ENCODE measurements at places on chromosomes 11 and 22.
A peak's percentile ranks its signal among the peaks of the same experiment; 100 is the strongest.

- peak overlapping the region; percentile 34 for H3K27ac ChIP-seq
- peaks cover 5% of the 10 kb centered on the region for H3K27me3 ChIP-seq
- peaks cover 5% of the 10 kb centered on the region for H3K4me1 ChIP-seq
- peak; percentile 72 for DNase-seq
- H3K36me3 ChIP-seq = no peaks in the 10 kb centered on the region
- peak overlapping the region; percentile 78 for H3K4me3 ChIP-seq
Observed at GRCh38 chr11:46295312-46296058, 18.0 kb downstream of the CREB3L1 start.

GRCh38 chr22:49966041-49966773 is 5.6 kb downstream of the PIM3 start:
- no peak for DNase-seq
- H3K4me1 ChIP-seq = peaks cover 38% of the 10 kb centered on the region
- H3K27ac ChIP-seq = no peak overlapping the region
- H3K36me3 ChIP-seq = no peaks in the 10 kb centered on the region
- H3K27me3 ChIP-seq = no peaks in the 10 kb centered on the region

- no peak overlapping the region for H3K27ac ChIP-seq
- no peak for DNase-seq
- H3K36me3 ChIP-seq = peaks cover 7% of the 10 kb centered on the region
- no peak overlapping the region for H3K4me3 ChIP-seq
Observed at GRCh38 chr11:119341222-119342022, 739 bp upstream of the C1QTNF5 start.

DNA sequence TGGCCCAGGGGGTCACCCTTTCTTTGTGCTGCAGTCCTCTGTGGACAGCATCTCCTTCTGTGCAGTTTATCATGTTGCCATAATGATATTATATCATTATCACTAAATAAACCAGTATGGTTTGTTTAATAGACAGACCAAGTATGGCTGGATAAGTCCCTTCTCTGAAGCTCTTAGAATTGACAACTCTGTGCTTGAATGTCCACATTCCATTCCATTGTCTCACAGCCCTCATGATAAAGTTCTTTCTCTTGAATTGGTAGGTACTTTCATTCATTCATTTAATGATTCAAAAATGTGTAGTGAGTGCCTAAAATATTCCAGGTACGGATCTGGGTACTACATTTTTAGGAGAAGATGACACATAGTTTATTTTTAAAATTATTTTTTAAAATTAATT is 7.8 kb downstream of the RPS6KA4 start:
- no peaks in the 10 kb centered on the region for H3K4me1 ChIP-seq
- no peak overlapping the region for H3K27ac ChIP-seq
- no peak overlapping the region for H3K4me3 ChIP-seq
- H3K36me3 ChIP-seq = no peaks in the 10 kb centered on the region

- H3K36me3 ChIP-seq = no peaks in the 10 kb centered on the region
- no peak overlapping the region for H3K27ac ChIP-seq
- no peaks in the 10 kb centered on the region for H3K4me1 ChIP-seq
- no peaks in the 10 kb centered on the region for H3K27me3 ChIP-seq
- DNase-seq = no peak
Observed at GRCh38 chr11:59180907-59181306, 9.0 kb downstream of the DTX4 start.

- no peak for DNase-seq
- no peak overlapping the region for H3K27ac ChIP-seq
- H3K36me3 ChIP-seq = no peaks in the 10 kb centered on the region
Observed at GRCh38 chr22:49996518-49997250, 15.9 kb downstream of the IL17REL start.

GRCh38 chr11:114233755-114234154 is 62.4 kb upstream of the NNMT start:
- H3K36me3 ChIP-seq = no peaks in the 10 kb centered on the region
- H3K4me1 ChIP-seq = no peaks in the 10 kb centered on the region
- H3K27me3 ChIP-seq = no peaks in the 10 kb centered on the region
- no peak overlapping the region for H3K27ac ChIP-seq
- no peak overlapping the region for H3K4me3 ChIP-seq
- DNase-seq = no peak

GRCh38 chr11:130068546-130068985 is 1.1 kb upstream of the APLP2 start:
- H3K27me3 ChIP-seq = peaks cover 3% of the 10 kb centered on the region
- DNase-seq = no peak
- H3K36me3 ChIP-seq = no peaks in the 10 kb centered on the region
- peaks cover 5% of the 10 kb centered on the region for H3K4me1 ChIP-seq
- peak overlapping the region; percentile 88 for H3K27ac ChIP-seq
- H3K4me3 ChIP-seq = peak overlapping the region; percentile 87

DNA sequence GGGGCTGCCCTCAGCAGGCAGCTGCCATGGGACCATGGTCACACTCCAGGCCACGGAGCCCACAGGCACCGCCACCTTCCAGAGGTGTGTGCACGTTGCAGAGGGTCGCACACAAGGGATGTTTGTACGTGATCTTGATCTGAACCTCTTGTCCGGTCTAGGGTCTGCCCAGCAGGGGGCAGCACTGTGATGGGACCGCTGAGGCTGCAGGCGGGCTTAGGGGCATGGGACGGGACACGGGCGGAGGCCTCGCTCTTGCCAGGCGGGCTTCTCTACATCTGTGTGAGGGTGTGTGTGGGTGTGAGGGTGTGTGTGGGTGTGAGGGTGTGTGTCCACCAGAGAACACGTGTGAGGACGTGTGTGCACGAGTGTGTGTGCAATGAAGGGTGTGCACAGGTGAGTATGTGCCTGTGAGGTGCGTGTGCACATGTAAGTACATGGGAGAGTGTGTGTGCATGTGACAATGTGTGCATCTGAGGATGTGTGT is 52.4 kb downstream of the CACNA1I start:
- H3K27me3 ChIP-seq = no peaks in the 10 kb centered on the region
- no peaks in the 10 kb centered on the region for H3K4me1 ChIP-seq
- no peaks in the 10 kb centered on the region for H3K36me3 ChIP-seq
- H3K4me3 ChIP-seq = no peak overlapping the region

DNA sequence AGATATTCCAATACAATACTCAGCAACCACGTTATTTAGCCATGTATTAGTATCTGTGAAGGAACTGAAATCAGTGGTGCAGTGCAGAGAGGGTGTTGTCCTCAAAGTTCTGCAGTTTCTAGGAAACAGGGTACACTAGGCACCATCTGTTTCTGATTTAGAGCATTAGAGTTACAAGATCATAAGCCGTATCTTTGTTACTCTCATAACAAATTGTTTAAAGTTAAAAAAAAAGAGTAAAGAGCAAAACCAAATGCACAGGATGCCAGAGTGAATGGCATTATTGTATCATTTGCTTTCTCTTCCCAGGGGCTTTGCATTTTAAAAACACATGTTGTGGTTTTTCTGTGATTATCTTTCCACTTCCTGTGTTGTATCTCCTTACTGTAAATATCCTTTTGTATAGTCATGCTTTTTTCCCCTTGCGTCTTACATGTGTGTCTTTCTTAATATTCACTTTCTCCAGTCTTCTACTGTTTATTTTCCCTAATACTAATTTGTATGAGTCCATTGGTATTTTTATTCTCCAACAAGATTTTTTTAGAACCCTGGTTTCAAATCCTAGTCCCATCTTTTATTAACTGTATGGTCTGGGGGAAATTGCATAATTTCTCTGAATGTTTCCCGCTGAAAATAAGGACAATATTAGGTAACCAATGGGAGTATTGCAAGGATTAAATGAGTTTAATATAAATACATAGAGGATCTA is 15.2 kb upstream of the NUP160 start:
- H3K4me1 ChIP-seq = peaks cover 16% of the 10 kb centered on the region
- peak; percentile 36 for DNase-seq
- no peaks in the 10 kb centered on the region for H3K27me3 ChIP-seq

GRCh38 chr11:58963551-58964104 is 24.3 kb downstream of the GLYATL1 start:
- no peaks in the 10 kb centered on the region for H3K4me1 ChIP-seq
- DNase-seq = no peak

GRCh38 chr11:76978818-76979217 is 55.4 kb upstream of the B3GNT6 start:
- H3K4me1 ChIP-seq = no peaks in the 10 kb centered on the region
- H3K27ac ChIP-seq = no peak overlapping the region
- no peak for DNase-seq

GRCh38 chr11:79485694-79486093 is 44.9 kb upstream of the TENM4 start:
- H3K4me3 ChIP-seq = no peak overlapping the region
- no peaks in the 10 kb centered on the region for H3K4me1 ChIP-seq
- DNase-seq = no peak
- H3K36me3 ChIP-seq = no peaks in the 10 kb centered on the region
- no peak overlapping the region for H3K27ac ChIP-seq

DNA sequence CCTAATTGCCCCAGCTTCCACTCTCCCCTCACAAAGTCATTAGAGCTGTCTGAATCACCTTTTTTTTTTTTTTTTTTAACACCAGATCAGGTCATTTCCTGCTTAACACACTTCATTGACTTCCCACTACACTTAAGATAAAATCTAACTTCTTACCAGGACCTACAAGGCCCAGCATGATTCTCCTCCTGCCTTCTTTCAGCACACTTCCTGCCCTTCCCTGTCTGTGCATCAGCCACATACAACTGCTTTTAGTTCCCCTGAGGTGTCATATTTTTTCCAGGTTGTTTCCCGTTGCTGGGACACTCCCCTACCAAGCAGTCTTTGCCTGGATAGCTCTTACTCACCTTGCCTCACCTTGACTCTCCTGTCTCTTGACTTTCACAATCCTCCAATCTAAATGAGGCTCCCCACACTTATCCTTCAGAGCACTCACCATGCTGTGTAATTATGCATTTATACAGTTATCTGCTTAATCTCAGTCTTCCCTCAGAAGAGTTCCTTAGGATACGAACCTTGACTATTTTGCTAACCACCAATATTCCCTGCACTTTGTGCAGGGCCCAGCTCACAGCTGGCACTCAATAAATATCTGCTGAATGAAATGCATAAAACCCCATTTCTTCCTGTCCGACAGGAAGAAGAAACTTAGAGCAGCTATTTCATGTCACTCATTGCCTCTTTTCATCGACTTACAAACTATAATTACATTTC is 96.6 kb upstream of the AKIP1 start:
- no peaks in the 10 kb centered on the region for H3K4me1 ChIP-seq
- no peak overlapping the region for H3K4me3 ChIP-seq
- no peaks in the 10 kb centered on the region for H3K27me3 ChIP-seq
- no peaks in the 10 kb centered on the region for H3K36me3 ChIP-seq
- H3K27ac ChIP-seq = no peak overlapping the region

DNA sequence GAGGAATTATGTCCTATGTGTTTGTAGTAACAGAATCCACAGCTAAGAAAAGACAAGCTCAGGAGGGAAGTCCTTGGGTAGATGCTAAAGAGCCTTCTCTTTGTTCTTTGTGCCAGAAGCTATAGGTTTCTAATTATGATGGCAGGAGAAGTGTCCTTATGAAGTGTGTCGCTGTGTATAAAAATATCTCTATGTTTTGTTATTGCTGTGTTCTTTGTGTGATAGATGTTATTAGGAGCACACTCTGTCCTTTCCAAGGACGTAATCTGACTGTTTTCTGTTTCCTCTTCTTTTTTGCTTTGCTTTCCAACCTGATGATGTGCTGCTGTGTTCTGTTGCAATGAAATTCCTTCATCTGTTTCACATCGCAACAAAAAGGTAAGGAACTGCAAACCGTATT is 171.9 kb downstream of the NCAM1 start:
- no peaks in the 10 kb centered on the region for H3K36me3 ChIP-seq
- H3K27me3 ChIP-seq = no peaks in the 10 kb centered on the region
- no peaks in the 10 kb centered on the region for H3K4me1 ChIP-seq

GRCh38 chr11:39741066-39741465 is 1718.4 kb downstream of the LRRC4C start:
- H3K4me1 ChIP-seq = no peaks in the 10 kb centered on the region
- no peaks in the 10 kb centered on the region for H3K27me3 ChIP-seq
- H3K36me3 ChIP-seq = no peaks in the 10 kb centered on the region
- H3K4me3 ChIP-seq = no peak overlapping the region
- no peak overlapping the region for H3K27ac ChIP-seq
- DNase-seq = no peak

DNA sequence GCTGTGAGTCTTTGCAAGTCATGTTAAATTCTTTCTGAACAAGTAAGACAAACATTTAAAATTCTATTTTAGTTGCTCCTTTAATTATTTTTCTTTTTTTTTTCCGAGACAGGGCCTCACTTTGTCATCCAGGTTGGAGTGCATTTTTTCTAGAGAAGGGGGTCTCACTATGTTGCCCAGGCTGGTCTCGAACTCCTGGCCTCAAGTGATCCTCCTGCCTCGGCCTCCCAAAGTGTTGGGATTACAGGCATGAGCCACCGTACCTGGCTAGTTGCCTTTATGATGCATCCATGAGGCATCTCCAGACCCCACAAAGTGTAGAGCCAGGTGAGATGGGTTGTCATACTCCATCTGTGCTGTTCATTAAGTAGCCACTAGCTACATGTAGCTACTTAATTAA is 4.4 kb downstream of the ATXN10 start:
- no peaks in the 10 kb centered on the region for H3K27me3 ChIP-seq
- peaks cover 4% of the 10 kb centered on the region for H3K36me3 ChIP-seq
- H3K27ac ChIP-seq = no peak overlapping the region
- no peak overlapping the region for H3K4me3 ChIP-seq

DNA sequence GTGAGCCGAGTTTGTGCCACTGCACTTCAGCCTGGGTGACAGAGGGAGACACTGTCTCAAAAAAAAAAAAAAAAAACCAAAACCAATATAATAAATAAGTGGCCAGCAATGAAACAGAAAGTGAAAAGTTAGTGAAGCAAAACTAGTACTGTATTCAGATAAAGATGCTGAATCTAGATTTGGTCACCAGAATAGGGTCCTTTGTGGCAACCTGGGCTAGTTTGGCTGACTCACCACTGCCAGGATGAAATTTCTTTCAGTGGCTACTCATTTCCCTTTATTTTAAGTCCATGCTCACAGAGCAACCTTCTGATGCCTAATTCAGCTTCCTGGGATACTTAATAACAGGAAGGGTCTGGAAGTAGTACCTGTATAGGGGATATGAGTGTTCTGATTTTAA is 26.0 kb downstream of the LIMK2 start:
- H3K4me3 ChIP-seq = no peak overlapping the region
- no peaks in the 10 kb centered on the region for H3K27me3 ChIP-seq
- DNase-seq = no peak
- no peaks in the 10 kb centered on the region for H3K36me3 ChIP-seq

GRCh38 chr22:45999379-45999971 is 22.5 kb upstream of the WNT7B start:
- H3K36me3 ChIP-seq = no peaks in the 10 kb centered on the region
- H3K27me3 ChIP-seq = no peaks in the 10 kb centered on the region
- H3K27ac ChIP-seq = no peak overlapping the region
- no peaks in the 10 kb centered on the region for H3K4me1 ChIP-seq
- no peak overlapping the region for H3K4me3 ChIP-seq

All from naive thymus-derived CD4-positive, alpha-beta T cell (primary cell).